ENCODE measurements at places on chromosomes 11 and 22. TPM values are rescaled to one million over a fixed set of nuclear protein-coding genes. Genes with fewer than 3 reads are reported as not detected.

The OR8D4 gene
- not detected for total RNA-seq

The RNF214 gene
- total RNA-seq, result 20.1 TPM

The PLAAT4 gene
- 110 TPM for total RNA-seq

The AAMDC gene
- 5.2 TPM for total RNA-seq

The VSIG2 gene
- 0.32 TPM for total RNA-seq

- no peaks in the 10 kb centered on the region for H3K36me3 ChIP-seq
- no peak for DNase-seq
- no peaks in the 10 kb centered on the region for H3K27me3 ChIP-seq
- H3K4me3 ChIP-seq, result no peak overlapping the region
- H3K4me1 ChIP-seq, result peaks cover 4% of the 10 kb centered on the region
- no peak overlapping the region for H3K27ac ChIP-seq
These were observed 68.2 kb downstream of the DNAJC24 start for GRCh38 chr11:31437742-31438435.

- H3K36me3 ChIP-seq, result no peaks in the 10 kb centered on the region
- no peak overlapping the region for H3K4me3 ChIP-seq
- no peak for DNase-seq
- no peaks in the 10 kb centered on the region for H3K4me1 ChIP-seq
- no peak overlapping the region for H3K27ac ChIP-seq
- H3K27me3 ChIP-seq, result no peaks in the 10 kb centered on the region
These were observed 310.2 kb downstream of the DLG2 start for GRCh38 chr11:85316967-85317366.

GRCh38 chr11:73415854-73416615 lies 39.8 kb downstream of the RELT start:
- peak overlapping the region; percentile 54 for H3K27ac ChIP-seq
- no peak for DNase-seq
- no peak overlapping the region for H3K4me3 ChIP-seq
- H3K4me1 ChIP-seq, result peaks cover 9% of the 10 kb centered on the region
- peaks cover 5% of the 10 kb centered on the region for H3K36me3 ChIP-seq

GRCh38 chr11:86014221-86014620 lies 54.7 kb downstream of the PICALM start:
- no peak for DNase-seq
- H3K4me3 ChIP-seq, result no peak overlapping the region
- peaks cover 9% of the 10 kb centered on the region for H3K36me3 ChIP-seq

DNA sequence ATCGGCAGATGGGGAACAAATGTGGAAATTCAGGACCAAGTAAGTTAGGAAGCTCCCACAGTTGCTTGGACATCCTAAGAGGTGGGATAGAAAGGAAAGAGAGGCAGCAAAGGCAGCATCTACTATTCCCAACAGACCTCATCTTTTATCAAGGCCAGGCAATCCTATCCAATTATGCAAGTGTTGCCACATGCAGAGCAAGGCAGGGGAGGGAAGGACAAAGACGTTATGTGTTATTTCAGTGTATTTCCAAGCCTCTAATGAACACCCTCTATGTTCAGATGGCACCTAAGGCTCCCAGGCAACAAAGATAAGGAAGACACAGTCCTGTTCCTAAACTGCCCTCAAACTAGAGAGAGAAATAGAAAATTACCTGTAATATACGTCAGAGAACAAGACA lies 9.2 kb downstream of the TIGD3 start:
- no peaks in the 10 kb centered on the region for H3K27me3 ChIP-seq
- no peak overlapping the region for H3K27ac ChIP-seq
- no peak overlapping the region for H3K4me3 ChIP-seq

DNA sequence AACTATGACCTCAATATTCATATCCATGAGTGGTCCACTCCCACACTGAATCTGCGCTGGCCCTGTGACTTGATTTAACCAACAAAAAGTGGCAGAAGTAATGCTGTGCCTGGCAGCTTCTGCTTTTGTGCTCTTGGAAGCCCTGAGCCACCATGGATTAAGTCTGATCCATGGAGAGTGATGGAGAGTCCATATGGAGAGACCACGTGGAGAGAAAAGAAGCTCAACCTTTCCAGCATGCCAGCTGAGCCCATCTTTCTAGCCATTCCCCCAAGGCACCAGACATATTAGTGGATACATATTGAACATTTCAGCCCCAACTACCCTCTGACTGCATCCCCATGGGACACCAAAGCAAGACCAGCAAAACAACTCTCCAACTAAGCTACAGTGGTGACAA lies 16.0 kb downstream of the LRRC55 start:
- H3K4me1 ChIP-seq, result no peaks in the 10 kb centered on the region
- no peak overlapping the region for H3K4me3 ChIP-seq
- H3K27me3 ChIP-seq, result peaks cover 41% of the 10 kb centered on the region
- no peak overlapping the region for H3K27ac ChIP-seq
- H3K36me3 ChIP-seq, result peaks cover 3% of the 10 kb centered on the region

DNA sequence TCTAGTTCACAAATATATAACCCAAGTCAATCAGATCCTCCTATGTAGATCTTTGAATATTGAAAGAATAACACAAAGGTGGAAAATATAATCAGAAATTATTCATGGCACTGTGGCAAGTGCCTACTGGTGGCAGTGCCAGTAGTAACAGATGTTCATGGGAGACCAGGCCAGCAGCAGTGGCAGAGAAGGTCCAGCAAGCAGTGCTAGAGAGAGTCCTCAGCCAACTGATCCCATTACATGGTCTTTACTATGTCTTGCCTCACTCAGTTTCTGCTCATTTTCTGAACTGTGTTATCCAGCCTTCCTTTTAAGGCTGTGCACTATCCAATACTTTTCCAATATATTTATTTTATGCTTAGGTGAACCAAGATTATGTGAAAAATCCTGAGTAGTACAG lies 124.9 kb downstream of the MRTFA start:
- H3K27me3 ChIP-seq, result no peaks in the 10 kb centered on the region
- no peak overlapping the region for H3K4me3 ChIP-seq
- peaks cover 4% of the 10 kb centered on the region for H3K36me3 ChIP-seq

DNA sequence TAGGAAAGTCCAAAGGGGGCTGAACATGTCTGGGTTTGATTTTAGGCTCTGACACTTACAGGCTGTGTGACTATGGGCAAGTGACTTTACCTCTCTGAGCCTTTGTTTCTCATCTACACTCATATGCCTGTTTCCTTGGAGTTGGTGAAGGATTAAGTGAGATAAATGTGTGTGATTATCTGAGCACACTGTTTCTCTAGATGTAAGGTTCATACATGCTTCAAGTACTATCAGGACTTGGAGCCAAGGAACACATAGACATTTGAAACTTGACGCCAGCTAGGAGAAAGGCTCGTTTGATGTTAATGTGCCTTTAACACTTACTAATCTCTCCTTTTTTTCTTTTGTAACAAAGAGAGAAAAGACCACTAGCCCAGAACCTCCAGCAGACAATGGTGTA lies 9.7 kb downstream of the CRYBB1 start:
- no peak overlapping the region for H3K4me3 ChIP-seq
- no peaks in the 10 kb centered on the region for H3K36me3 ChIP-seq
- no peak for DNase-seq
- no peak overlapping the region for H3K27ac ChIP-seq
- peaks cover 23% of the 10 kb centered on the region for H3K4me1 ChIP-seq

- H3K27ac ChIP-seq, result peak overlapping the region; percentile 39
- peaks cover 7% of the 10 kb centered on the region for H3K36me3 ChIP-seq
- H3K4me3 ChIP-seq, result peak overlapping the region; percentile 91
These were observed 89.8 kb downstream of the PDE2A start for GRCh38 chr11:72584293-72584938.
